ENCODE measurements at places on chromosomes 3 and 15. TPM values are rescaled to one million over a fixed set of nuclear protein-coding genes. Genes with fewer than 3 reads are reported as not detected.

The FES gene
- 33.5 TPM for total RNA-seq

The SENP8 gene
- 2.7 TPM for total RNA-seq

The DUOXA2 gene
- total RNA-seq, result not detected

The FBXW12 gene
- total RNA-seq, result not detected

The CHRM5 gene
- total RNA-seq, result 0.75 TPM
